ENCODE measurements at places on chromosomes 7 and 10.

DNA sequence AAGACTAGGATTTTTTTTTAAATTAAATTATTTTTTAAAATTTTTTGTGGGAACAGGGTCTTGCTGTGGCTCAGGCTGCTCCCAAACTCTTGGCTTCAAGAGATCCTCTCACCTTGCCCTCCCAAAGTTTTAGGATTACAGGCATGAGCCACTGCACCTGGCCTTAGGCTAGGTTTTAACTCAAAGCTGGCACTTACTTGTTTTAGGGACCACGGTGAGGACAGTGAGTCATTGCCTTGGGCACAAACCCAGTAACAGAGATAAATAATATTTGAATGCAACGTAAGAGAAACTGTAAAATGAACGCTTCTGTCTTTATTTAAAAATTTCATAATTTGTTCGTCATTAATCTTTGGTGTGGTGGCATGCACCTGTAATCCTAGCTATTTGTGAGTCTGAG lies 96.6 kb downstream of the GATA3 start:
- DNase-seq, result no peak

GRCh38 chr10:62384447-62385081 lies 10.4 kb downstream of the ZNF365 start:
- no peak for DNase-seq

- DNase-seq, result no peak
These were observed 45.6 kb upstream of the SGCE start for GRCh38 chr7:94701555-94701973.

DNA sequence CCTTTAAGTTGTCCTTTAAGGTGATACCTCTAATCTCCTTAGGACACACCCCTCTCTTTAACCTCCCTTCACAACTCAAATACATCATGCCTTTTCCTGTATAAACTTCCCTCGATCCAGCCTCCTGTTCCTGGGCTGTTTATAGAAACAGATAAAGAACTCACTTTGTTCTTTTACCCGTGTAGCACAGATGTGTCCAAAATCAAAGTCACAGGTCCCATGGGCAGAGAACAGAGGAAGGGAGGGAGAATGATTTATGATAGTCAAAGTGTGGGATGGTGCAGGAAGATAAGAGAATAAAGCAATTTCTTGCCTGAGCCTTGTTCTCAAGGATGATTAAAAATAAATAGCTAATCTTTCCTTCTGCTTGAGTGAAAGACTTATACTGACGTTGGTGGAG lies 50.3 kb upstream of the CABCOCO1 start:
- DNase-seq, result no peak

DNA sequence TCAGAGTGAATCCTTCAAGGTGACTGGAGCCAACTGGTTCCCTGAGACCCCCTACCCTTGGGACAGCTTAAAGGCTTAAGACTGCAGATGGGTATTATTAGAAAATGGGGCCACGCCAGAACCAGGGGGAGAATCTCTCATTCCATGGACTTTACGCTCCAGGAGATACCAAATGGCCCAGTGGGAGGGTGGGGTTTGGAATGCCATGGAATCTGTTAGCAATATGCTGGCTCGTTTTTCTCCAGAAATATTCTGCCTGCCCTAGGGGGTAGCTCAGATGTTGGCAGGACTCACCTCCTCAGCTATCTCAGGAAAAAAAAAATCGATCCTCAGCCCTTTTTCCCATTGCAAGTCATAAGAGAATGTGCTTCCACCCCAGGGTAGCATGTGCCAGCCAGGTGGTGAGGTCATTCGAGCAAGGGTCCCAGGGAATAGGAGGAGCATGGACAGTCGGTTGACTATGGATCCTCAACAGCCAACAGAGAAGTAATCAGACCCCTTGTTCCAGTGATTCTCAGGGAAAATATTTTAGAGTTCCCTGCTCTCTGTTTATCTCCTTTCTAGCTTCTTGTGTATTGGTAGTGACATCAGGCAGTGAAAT lies 22.9 kb downstream of the SVIL start:
- DNase-seq, result no peak

- no peak for DNase-seq
These were observed 112.4 kb upstream of the FAM171A1 start for GRCh38 chr10:15483215-15484075.

DNA sequence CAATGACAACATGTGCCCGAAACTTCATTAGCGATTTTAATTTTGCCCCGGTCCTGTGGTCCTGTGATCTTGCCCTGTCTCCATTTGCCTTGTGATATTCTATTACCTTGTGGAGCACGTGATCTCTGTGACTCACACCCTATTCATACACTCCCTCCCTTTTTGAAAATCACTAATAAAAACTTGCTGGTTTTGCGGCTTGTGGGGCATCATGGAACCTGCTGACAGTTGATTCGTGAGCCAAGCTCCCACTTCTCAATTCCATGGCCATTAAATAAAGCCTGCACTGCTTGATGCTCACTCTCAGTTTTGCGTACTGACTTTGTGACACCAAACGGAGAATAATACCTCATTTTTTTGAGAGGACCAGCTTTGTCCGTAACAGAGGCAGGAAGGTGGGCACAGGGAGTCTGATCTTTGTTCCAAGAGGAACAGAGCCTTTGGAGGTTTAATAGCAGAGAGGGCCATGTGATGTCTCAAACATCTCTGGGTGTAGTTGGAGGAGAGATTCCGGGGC lies 3.8 kb upstream of the ADAMTS14 start:
- no peak for DNase-seq

DNA sequence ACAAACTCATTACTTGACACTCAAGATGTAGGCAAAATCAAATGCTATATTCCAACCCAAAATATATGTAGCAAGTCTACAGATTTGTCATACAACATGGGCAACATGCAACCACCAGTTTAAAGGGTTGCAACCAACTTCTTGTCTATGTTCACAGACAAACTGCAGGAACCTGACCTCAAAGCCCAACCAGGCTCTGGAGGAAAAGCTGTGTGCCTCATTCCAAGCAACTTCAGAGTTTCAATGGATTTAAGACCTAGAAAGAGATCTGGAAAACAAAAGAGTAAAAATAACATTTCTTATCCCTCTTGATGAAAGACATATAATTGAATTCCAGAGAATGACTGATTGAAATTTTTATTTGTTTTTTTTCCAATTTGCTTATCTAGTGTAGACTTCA lies 300.5 kb upstream of the ETV1 start:
- no peak for DNase-seq

DNA sequence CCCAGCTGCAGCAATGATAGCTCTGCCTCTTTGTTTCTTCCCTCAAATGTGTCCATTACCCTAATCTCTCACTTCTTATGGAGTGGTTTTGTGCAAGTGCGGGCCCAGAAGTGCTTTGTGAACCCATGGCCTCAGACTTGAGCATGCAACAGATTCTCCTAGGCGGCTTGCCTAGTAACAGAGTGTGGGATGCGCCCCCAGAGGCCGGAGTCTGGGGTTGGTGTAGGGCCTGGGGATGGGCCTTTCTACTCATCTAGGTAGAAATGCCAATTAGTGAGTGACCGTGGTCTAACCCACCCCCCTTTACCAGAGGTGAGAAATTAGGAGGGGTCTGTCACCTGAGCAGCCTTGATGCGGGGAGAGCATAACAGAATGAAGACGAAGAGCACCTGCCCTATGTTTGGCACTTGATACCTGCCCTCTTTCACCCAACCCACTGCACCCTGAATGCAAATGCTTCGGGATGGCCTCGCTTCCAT lies 7.0 kb upstream of the IGFBP1 start:
- DNase-seq, result no peak

DNA sequence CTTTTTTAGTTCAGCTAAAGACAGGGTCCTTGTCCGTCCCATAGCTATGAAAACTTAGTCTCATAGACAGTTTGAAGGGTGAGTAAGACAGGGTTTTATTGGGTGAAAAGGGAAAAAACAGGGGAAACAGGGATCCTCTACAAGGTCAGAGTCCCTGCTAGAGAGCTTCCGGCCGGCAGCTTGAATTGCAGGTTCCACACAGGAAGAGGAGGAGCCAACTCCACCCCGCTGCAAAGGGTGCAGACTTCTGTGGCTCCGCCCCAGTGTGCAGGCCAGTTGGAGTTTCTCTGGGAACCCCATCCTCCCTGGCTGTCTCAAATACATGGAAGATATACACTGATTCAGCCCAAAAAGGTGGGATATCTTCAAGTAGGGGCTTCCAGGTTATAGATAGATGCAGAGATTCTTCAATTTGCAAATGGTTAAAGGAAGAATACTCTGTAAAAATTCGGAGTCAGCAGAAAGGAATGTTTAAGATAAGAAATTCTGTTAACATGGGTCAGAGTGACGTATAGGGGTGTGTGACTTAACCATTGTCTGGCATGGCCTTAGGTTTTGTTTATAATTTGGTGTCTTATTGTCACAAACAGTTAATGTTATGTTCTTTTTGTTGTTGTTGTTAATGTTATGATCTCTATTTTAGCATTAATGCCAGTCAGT lies 34.6 kb upstream of the HECW1 start:
- DNase-seq, result no peak

- no peak for DNase-seq
These were observed 370.6 kb downstream of the RPS24 start for GRCh38 chr10:78404296-78404695.

DNA sequence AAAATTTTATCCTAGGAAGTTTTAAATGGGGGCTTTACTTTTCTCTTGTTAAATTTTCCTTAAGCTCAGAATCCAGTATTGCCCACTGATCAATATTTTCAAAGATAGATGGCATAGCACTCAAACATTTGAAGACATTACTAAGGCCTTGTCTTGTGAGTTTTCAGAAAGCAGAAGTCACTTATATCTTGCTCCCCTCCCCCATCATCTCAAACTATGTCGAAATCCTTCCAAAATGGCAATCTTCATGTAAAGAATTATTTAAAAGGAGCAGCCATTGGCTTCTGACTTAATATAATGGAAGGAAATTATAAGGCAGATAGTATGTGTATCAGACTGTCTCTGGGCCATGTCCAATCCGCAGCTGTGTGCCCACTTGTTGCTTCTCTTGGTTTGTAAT lies 553.5 kb upstream of the C7orf33 start:
- no peak for DNase-seq

GRCh38 chr7:37104822-37105518 lies 343.7 kb downstream of the ELMO1 start:
- DNase-seq, result no peak

- no peak for DNase-seq
These were observed 51.0 kb downstream of the ASB4 start for GRCh38 chr7:95536656-95537311.

DNA sequence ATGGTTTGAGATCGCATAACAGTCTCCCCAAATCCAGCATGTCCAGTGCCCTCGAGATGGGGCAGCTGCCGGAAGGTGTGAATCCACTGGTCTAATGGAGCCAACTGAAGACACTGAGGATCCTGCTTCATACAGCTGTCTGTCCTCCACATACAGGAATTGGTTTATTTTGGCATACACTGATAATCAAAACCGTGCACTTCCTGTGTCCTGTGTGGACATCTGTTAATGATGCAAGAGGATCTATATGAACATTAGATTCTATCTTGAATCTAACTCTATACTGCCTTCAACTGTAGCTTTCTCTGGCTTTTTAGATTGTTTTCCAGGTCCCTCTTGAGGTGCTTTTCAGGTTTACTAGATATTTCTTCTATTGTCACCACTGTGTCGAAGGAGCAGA lies 3.0 kb upstream of the JAZF1 start:
- DNase-seq, result no peak

- DNase-seq, result no peak
These were observed 582.5 kb upstream of the MGMT start for GRCh38 chr10:128884496-128885072.

GRCh38 chr10:16493884-16494536 lies 27.7 kb downstream of the C1QL3 start:
- no peak for DNase-seq

DNA sequence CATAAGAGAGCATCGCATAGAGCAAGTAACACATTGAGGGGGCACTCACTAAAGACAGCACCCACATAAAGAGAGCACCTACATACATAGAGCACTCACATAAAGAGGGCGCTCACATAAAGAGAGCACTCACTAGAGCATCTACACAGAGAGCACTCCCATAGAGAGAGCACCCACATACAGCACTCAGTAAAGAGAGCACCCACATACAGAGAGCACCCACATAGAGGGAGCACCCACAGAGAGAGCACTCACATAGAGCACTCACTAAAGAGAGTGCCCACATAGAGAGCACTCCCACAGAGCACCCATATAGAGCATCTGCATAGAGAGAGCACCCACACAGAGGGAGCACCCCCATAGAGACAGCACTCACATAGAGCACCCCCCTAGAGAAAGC lies 47.8 kb downstream of the INSIG1 start:
- no peak for DNase-seq

- no peak for DNase-seq
These were observed 140.4 kb upstream of the NPVF start for GRCh38 chr7:25368599-25369201.

DNA sequence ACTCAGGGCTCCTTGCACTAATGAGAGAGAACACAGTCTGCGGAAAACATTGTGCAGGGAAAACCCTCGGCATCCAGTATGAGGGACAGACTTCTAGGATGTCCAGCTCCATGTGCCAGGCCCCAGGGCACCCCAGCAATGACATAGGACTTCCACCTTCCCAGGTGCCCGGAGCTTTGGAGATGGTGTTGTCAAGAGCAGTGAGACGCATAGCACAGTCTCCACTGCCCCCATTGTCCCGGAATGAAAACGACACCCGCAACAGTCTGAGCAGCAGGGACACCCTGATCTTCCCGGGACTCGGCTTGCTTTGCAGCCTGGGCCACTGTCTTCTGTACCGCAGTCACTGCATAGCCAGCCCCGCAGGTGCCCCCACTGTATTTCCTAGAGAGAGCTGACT lies 339.2 kb upstream of the ADARB2 start:
- no peak for DNase-seq

DNA sequence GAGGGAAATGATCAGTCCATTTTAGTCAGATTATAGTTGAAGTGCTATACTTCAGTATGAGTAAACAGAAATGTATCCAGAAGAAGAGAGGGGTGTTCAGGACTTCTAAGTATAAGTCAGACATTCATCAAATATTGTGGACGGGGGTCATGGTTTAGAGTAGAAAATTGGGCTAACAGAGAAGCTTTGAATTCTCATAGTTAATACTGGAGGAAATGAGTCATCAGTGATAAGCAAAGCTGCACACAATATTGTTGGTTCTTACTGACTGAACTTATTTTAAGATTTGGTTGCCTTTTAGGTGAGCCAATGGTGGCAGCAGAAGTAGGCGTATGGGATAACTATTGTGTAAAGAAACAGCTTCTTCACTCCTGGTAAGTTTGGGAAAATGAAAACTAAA lies 1.7 kb upstream of the SUMF2 start:
- DNase-seq, result no peak

GRCh38 chr7:97845622-97846203 lies 26.5 kb downstream of the ASNS start:
- DNase-seq, result no peak

- no peak for DNase-seq
These were observed 73.1 kb upstream of the UCN3 start for GRCh38 chr10:5291501-5292195.

GRCh38 chr10:24984906-24985305 lies 31.1 kb downstream of the ENKUR start:
- DNase-seq, result no peak
